ELR (cell line): ENCODE measurements at places on chromosomes 12 and 14.

DNA sequence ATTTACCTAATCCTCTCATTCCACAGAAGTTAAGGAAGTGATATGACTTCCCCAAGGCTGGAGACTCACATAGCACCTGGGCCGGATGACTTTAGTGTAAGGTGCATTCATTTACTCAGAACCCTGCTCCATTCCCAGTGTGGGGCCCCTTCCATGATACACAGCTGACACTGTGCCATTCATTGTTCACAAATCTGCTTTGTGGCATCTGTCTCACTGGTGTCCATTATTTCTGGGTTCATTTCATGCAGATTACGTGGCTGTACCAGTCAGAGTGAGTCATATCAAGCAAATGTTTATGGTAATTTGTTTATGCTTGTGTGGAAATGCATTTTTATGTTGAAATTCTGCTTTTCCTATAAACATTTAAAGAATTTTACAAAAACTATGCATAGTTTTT is 5.2 kb downstream of the ANO4 start:
- DNase-seq = peak; percentile 79

DNA sequence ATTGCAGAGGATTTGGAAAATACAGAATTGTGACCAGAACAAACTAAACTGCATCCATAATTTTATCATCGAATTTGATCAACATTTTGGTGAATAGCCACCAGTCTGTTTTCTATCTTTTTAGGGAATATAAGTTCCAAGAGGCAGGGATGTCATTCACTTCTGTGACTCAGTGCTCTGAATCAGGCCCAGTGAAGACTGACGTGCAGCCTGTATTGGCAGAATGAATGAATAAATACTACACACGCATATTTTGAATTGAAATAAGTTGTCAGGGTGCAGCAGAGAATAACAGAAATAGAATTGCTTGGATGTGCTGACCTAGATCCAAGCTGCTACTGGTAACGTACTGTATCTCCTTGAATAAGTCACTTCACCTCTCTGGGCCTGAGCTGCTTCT is 1.3 kb upstream of the EMP1 start:
- peak; percentile 67 for DNase-seq

DNA sequence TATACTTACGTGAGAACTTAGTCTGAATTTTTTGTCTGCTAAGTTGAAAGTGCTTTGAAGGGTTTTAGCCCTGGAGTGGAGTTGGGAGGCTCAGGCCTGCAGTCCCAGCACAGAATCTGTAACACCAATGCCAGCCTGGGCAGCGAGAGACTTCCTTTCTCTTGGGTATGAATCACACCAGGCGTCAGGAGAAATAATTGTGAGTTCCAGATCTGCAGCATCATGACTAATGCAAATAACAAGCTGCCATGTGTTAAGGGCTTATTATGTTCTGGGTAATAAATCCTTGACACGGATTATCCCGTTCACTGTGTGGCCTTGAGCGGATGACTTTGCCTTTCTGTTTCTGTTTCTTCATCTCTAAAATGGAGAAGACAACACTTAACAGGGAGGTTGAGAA is 70.6 kb downstream of the B4GALNT3 start:
- peak; percentile 42 for DNase-seq

GRCh38 chr14:80780500-80780899 is 161.0 kb downstream of the CEP128 start:
- no peak for DNase-seq

DNA sequence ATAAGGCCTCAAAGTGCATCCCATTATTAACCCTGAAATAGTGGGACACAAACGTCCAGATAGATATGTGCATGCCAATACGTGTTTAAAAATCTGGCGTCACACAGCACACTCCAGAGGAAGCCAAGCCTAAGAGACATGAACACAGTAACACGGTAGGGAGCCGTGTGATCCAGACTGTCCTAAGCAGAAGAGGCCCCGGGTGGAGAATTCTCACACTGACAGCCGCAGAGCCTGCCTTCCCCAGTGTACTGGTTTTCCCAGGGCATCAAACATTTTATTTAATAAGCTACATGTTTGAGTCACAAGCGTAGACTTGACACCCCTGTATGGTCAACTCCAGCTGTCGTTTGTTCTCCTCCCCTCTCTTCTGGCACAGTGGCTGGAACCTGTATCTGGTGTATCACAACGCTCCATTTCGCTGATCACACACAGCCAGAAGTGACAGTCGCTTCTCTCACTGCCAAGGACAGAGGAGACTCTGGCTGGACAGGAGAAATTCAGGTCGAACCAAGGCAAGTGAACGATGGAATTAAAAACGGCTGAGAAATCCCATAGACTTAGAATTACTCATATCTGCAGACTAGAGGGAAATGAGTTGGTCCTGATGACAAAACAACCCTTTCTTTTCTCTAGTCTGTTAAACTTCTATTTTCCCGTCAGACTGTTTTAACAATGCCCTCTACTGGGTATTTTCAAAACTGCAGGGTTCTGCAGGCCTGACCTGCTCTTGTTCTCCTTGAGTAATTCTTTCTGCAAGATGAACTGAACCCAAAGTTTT is 359.9 kb downstream of the RGS6 start:
- peak; percentile 78 for DNase-seq
